ENCODE measurements at places on chromosomes 3 and 15. TPM values are rescaled to one million over a fixed set of nuclear protein-coding genes. Genes with fewer than 3 reads are reported as not detected.

- no peak for DNase-seq
Measured at GRCh38 chr15:84001037-84001436, 234.5 kb upstream of the GOLGA6L4 start.

Gene SLC9C1
- total RNA-seq = not detected

DNA sequence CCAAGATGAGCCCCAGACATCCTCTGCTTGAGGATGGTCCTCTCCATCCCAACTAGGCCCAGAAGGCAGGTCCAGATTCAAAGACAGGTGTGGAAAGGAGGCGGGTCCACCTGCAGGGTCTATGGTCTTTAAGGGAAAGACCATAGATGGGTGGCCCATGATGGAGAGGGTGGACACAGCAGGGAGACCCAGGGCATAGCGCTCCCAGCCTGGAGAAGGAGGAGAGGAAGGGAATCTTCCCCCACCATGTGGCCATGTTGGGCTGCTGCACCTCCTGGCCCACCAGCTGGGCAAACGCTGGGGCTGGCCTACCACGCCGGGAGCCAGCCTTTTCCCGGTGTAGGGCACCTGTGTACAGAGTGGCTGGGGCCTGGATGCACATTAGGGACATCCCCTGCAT lies 265.2 kb upstream of the TLE3 start:
- peak; percentile 17 for DNase-seq

Gene CPNE4
- total RNA-seq = not detected

GRCh38 chr3:189900578-189900977 lies 220.1 kb downstream of the P3H2 start:
- no peak for DNase-seq

Gene PRSS50
- not detected for total RNA-seq

GRCh38 chr15:41489641-41490040 lies 4.0 kb upstream of the ITPKA start:
- no peak for DNase-seq

Gene PIK3CA
- 34.1 TPM for total RNA-seq

DNA sequence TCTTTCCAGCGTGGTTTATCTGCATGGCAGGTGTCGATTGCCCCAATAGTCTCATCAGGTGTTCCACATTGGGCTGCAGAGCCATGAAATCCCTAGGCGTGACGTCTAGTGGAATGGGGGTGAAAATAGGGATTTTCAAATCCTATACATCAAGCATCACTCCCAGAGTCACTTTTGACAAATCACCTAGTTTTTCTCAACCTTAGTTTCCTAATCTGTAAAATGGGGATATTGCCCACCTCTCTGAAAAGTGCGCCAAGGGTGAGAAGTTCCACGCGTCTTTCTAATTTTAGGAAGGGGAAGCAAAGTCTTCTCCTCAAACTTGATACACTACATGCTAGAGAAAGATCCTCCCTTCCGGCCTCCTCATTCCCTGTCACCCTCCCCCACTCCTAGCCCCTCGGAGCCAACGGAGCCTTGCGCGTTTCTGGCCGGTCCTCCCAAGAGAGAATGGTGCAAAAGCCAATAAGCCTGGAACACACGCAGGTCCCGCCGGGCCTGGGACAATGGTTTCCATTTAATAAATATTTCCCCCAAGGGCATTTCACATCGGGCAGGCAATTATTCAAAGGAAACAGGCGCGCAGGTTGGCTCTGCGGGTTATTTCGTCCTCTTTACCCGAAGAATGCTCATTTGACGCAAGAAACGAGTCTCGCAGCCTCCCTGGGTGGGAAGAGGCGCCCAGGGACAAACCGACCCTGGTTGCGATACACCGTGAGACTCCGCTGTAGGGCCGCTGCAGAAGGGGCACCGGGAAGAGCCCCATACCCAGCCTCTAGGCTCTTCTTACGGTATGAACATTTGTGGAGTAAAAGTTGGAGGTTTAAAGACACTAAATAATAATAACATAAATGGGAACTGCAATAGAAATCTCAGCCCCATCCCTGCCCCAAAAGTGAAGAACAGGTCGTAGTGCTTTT lies 1.2 kb upstream of the SOX14 start:
- DNase-seq = no peak

Gene UBA5
- total RNA-seq = 37.7 TPM

- DNase-seq = no peak
Measured at GRCh38 chr3:150925751-150926201, 20.5 kb upstream of the MINDY4B start.

- no peak for DNase-seq
Measured at GRCh38 chr3:68306571-68306970, 625.8 kb downstream of the TAFA4 start.

GRCh38 chr3:177229791-177230190 lies 32.5 kb upstream of the TBL1XR1 start:
- DNase-seq = no peak

Gene CMTM8
- 4.2 TPM for total RNA-seq

Gene PAK6
- total RNA-seq = 0.80 TPM

DNA sequence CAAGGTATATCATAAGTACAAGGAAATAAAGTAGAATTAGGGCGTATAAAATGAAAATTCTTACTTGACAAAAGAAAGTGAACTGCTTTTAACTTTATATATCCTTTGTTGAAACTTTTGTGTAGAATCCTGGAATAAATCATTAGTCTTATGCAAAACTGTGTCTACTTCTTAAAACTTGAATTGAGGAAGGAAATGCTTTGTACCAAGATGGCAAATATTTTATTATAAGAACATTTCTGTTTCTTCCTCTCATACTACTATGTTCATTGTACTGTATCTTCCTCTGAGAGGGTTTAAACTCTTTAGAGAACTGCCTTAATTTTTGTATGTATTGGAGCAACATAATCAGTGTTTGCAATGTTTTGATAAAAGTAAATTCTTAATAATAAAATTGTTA lies 42.0 kb downstream of the RASA2 start:
- DNase-seq = no peak

DNA sequence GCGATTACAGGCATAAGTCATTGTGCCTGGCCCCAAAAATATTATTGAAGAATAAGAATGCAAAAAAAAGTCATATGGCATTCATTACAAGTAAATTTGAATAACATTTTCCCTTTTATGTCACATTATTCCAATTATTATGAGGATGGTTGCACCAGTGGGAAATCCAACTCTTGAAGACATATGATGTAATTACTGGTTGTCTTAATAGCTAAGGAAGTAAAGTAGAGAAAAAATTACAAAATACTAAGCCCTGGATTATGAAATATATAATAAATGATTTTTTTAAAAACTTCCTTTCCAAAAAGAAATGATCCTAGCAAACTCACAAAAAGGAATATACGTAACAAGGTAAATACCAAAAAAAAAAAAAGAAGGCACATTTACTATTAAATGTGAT lies 98.9 kb downstream of the FMN1 start:
- DNase-seq = no peak

DNA sequence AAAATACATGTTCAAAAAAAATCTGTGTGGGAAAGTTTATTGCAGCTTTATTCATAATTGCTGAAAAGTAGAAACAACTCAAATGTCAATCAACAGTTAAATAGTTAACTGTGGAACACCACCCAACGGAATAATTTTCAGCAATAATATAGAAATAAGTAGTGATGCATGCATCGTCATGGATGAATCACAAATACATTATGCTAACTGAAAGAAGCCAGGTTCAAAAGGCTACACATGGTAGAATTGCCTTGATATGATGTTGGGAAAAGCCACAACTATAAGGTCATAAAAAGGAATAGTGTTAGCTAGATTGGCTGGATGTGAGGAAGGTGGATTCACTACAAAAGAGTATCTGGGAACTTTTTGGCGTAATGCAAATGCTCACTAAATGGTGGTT lies 82.0 kb downstream of the GMNC start:
- no peak for DNase-seq

Gene SEMA3F
- total RNA-seq = 7.7 TPM

DNA sequence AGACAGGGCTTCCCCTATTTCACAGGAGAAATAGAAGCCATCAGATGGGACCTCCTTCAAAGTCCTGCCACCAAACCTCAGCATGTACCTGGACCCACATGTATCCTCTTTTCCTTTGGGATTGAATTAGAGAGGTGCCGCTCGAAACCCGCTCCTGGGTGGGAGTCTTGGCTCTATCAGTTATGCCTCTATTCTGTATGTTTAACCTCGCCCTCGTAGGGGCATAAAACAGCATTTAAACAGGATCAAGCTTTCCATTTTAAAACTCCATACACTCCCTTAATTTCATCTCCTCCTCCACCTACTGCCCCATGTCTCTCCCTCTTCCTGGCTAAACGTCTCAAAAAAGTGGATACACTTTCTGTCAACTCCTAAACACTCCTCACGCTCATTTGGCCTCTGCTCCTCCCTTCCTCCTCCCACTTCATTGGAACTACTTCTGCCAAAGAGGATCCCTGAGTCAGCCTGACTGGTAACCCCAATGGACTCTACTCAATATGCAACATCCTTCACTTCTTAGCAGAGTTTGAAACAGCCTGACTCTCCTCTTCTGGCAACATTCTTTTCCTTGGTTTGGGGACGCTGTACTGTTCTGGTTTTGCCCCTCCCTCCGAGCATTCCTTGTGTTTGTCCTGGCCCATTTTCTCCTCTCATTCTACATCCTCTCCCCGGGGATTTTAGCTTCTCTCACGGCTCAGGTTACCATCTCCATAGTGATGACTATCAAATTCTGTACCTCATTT lies 23.0 kb upstream of the MUC20 start:
- DNase-seq = no peak

Gene C3orf49
- total RNA-seq = not detected

Gene ECE2
- total RNA-seq = not detected

Gene DUOXA2
- total RNA-seq = 0.33 TPM

DNA sequence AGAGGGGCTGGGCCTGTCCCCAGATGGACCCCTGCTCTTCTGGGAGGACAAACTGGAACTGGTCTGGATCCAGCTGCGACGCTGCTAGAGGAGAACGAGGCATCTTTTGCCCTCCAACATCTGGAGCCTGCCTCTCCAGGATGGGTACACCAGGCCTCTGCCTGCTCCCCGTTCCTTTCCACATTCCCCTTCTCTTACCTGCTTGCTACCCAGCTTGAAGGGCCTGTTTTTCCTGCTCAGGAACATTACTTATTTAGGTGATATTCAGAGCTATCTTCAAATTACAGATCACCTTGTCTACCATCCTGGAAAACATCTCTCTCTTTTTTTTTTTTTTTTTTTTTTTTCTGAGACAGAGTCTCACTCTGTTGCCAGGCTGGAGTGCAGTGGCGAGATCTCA lies 64.0 kb downstream of the CHRD start:
- no peak for DNase-seq

Gene CA12
- total RNA-seq = 61.9 TPM

Gene MYH15
- total RNA-seq = not detected

- DNase-seq = no peak
Measured at GRCh38 chr3:188256758-188257157, 102.8 kb downstream of the LPP start.

- DNase-seq = no peak
Measured at GRCh38 chr15:56286213-56286612, 42.5 kb upstream of the RFX7 start.

Gene SPSB4
- not detected for total RNA-seq

DNA sequence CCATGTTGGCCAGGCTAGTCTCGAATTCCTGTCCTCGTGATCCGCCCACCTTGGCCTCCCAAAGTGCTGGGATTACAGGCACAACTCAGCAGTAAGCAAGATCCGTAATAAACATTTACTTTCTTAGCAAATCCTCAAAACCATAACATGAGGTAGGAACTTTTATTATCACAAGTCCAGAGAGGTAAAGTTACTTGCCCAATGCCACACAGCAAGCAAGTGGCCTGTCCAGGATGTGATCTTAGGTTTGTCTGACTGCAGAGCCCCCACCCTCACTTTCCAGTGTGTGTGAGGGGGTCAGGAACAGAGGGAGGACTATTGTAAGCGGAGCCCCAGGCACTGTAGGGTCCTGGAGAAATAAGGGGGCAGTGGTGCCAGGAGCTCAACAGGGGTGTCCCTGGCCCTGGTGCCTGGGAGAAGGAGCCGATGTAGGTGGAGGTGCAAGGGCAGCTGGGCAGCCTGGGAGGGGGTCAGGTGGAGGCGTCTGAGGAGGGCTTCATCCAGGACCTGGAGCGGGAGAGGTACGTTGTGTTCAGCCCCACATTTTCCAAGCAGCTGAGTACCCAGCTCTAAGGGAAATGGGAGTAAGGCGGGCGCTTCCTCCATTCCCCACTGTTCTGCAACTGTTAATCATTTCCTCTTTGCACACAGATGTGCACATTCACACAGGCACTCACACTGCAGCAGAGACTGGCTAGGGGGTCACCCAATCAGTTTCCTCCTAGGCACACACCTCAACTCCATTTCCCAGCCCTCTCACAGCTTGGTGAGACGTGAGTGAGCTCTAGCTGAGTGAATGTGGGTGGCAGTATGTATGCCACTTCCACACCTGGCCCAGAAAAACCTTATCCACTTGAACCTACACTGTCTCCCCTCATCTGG lies 5.9 kb downstream of the RPUSD3 start:
- DNase-seq = no peak

DNA sequence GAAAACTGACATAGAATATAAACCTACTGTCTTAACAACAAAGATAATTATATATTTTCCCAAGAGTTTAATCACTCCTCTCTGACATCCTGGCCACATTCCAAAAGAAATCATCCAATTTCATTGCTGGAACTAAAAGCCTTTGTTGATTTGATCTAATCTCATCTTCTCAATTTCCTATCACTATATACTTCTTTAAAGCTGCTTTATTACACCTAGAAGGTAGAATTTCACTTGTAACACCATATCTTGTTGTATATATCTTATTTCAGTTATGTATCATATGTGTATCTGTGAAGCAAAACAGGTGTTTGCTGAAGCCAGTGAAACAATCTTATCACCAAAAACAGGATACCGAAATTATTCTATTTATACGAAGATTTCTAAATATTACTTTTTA lies 740.2 kb downstream of the ROBO1 start:
- no peak for DNase-seq

DNA sequence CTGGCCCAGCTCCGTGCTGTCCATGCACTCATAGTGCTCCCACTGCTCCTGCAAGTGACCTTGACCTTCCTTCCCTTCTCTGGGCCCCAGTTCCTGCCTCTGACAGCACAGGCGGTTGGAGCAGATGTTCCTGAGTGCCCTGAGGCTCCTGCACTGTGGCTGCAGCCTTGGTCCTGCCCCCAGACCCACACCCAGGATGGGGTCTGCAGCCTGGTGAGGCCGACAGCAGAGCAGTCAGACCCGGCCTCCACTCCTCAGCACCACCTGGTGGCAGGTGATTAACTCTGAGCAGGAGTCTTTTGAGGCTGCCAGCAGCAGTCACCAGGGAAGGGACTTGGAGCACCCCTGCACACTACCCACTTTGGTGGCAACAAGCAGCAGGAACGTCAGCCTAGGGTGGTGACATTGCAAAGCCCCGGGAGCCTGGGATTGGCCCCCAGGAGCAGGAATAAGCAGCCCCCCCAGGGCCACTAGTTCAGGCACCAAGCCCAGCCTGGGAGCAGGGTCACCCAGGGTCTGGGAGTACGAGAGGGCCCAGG lies 64.6 kb downstream of the CYP11A1 start:
- no peak for DNase-seq

- DNase-seq = no peak
Measured at GRCh38 chr3:113626503-113627371, 69.7 kb downstream of the USF3 start.
